ENCODE measurements at places on chromosomes 4 and X.
A peak's percentile ranks its signal among the peaks of the same experiment; 100 is the strongest.

DNA sequence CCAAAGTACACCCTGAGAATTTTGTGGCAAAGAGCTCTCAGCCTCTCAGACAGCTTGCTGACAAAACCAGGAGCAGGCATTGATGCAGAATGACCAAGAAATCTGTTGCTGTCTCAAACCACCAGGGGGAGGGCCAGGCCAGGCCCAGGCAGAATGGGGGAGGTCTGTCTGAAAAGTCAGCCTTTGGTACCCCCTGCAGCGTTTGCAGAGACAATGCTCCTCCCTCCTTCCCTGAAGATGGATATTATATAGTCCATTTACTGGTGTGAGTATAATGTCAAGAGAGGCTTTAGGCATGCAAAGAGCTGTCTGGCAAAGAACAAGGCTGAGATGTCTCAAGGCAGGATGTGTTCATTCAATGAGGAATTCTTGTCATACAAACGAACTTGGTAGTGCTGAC is 52.9 kb upstream of the TRPC5OS start:
- DNase-seq: no peak

DNA sequence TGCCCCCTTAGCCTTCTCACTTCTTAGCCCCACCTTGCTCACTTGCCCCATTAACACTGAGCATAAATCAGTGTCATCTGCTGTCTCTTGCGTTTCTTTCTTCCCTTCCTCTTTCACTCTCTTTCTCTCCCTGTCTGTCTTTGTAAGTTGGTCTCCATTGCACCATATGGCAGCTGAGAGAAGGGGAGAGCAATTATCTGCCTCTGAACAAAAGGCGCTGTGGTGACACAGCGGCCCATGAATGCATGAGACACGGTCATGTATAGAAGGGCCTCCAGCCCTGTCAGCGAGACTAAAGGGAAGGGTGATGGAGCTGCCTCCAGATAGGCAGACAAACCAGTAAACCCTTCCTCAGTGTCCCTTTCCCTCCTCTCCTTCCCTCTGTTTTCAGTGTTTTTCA is 88.8 kb upstream of the PCDH18 start:
- no peak for DNase-seq

GRCh38 chr4:22391551-22391950 is 124.3 kb downstream of the ADGRA3 start:
- DNase-seq: no peak

DNA sequence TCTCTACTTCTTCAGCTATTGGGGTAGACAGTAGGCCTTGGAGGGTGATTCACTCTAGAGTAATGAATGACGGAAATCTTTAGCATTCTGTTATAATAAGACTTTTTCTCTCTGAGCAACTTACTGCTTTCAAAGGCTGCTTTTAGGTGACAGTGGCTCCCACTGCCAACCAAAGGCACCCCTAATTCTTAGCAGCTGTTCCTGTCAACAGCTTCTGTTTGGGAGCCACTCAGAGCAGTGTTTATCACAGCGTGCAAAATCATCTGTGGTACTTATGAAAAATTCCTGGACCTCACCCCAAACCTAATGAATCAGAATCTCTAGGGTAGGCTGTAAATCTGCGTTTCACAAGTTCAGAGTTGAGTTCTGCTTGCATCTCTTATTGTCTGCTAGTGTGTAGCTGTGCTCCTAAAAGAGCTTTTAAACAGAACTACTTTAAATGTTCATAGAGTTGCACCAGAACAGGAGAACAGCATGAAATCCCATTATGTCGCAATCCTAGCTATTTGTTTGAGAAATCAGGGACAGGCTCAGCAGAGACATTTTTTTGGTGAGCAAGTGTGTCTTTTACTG is 52.8 kb upstream of the POU4F2 start:
- DNase-seq: peak; percentile 27

DNA sequence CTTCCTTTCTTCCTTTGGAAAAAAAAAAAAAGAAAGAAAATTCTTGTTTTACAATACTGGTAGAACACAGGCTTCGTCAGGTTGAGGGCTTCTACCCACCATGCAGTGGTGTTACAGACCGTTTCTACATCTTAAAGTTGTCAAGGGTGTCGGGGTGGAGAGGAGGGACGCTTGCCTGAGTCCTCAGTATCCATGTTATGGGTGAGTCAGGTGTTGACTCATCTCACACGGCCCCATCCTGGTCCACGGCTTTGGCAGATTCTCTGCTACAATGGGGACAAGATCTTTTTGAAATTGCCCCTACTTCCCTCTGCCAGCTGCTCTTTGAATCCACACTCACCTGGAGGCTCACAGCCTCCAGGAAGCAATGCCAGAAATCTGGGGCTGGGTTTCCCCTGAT is 310.3 kb upstream of the ZFP42 start:
- DNase-seq: no peak

- no peak for DNase-seq
Observed at GRCh38 chr4:16384576-16384975, 158.3 kb upstream of the TAPT1 start.

- DNase-seq: no peak
Observed at GRCh38 chr4:168551945-168552695, 55.3 kb downstream of the PALLD start.

DNA sequence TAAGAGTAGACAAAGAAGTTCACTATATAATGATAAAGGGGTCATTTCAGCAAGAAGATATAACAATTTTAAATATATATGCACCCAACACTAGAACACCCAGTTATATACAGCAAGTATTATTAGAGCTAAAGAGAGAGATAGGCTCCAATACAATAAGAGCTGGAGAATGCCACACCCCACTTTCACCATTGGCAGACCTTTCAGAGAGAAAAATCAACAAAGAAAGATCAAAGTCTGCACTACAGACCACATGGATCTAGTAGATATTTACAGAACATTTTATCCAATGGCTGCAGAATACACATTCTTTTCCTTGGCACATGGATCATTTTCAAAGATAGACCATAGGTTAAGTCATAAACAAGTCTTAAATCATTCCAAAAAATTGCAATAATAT is 479.7 kb upstream of the DIAPH2 start:
- DNase-seq: no peak

DNA sequence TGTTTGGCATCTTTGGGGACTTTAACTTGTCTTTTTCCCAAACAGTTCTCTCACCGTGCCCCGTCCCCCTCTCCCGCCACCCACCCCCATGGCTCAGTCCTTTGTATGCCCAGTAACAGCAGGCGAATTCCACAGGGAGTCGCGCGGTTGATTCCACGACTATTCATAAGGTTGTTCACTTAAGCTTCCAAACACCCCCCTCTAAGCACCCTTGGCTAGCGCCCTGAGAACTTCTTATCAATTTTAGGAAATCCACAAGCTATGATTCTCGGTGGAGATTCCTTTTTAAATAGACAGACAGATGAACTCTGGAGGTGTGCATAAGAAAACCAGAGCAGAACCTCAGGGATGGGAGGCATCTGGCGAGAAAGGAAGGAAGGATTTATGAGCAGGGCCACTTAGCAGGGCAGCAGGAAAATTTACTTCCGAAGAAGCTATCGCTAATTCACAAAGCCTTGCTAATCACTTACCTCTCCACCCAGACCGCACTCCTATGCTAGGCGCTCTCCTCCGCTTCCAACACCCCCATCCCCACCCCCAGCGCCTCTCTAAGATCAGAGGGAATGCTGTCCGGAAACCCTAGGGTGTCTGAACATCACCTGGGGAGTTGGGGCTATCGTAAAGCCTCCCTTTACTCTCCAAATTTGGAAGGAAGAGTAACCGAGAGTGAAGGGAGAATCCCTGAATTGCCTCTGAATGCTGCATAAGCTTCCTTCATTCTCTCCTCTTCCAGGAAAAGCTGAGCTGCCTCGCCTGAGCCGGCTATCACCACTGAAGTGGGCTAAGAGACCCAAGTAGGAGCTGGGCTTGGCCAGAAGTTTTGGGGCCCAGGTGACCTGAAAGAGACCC is 1.7 kb downstream of the UNC5C start:
- no peak for DNase-seq

DNA sequence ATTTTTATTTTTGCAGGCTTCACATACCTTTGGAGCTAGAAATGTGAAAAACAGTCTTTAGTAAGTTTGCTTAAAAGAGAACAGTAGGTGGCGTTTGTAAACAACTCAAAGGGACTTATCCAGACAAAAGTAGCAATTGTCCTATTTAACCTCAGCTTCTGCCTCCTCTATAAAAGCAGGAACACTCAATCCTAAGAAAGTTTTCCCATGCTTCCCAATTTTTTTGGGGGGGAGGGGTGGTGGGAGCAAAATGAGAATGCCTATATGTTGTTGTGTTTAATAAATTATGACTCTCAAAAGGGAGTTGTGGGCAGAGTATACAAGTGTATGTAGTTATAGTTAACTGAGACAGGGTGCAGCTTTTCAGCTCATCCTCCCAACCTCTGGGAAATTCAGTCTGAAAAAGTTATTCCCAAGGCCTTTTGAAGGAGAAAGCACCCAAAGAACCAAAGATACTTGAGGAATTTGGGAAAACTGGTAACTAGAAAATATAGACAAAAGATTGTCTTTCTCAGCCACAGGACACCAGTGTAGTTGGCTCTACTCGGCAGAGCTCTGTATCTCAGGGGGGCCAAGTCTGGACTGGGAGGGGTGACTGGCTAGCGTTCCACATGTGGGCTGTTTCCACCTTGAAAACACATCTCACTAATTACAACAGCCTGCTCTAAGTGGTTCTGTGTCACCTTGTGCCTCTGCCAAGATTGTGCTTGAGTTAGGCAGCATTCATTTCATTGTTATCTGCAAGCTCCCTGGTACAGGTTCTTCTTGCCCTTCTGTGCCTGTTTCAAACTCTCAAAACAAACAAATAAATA is 2.8 kb downstream of the SFRP2 start:
- no peak for DNase-seq

GRCh38 chr4:120071192-120071795 is 4.6 kb upstream of the MAD2L1 start:
- DNase-seq: no peak

DNA sequence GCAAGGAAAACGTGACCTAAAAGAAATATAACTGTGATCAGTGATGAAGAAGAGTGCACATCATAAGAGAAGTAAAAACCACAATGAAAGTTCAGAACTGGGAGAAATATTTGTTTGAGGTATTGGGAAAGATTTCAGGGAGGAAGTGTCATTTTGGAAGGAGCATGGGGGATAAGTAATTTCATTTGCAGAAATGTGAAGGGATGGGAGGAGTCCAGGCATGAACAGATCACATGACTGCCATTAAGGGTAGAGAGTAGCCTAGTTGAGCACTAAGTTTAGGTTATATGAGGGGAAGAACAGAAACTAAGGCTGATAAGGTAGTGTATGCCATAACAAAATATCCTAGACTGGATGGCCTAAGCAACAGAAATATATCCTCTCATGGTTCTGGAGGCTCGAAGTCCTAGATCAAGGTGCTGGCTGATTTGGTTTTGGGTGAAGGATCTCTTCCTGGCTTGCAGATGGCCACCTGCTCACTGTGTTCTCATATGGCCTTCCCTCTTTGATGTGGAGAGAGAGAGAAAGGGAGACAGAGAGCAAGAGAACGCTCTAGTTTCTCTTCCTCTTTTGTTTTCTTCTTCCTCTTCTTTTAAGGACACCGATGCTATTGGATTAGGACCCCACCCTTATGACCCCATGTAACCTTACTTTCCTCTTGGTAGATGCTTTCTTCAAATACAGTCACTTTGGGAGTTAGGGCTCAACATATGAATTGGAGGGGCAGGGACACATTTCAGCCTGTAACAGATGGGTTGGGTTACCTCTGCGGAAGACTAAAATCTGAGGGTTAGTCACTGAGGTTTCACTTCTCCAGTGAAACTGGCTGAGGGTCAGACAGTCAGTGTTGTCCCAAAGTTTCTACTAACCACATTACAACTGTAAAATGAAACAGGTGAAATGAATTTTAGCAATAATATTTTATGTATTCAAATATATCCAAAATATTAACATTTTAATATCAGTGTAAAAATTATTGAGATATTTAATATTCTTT is 77.9 kb downstream of the EGF start:
- peak; percentile 72 for DNase-seq

DNA sequence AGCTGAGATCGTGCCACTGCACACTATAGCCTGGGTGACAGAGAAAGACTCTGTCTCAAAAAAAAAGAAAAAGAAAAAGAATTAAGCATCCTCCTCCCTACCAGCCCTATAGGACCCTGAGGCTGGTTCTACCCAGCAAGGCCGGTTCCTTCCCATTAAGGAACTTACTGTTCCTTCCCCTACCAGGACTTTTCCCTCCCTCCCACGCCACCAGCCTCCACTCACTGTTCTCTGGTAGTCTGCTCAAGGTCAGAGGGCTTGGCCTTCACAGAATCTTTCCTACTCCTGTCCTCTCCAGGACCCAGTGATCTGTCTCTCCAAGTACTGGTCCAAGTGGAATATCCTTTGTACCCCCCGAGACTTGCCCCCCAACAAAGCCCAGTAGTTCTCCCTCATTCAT is 1.4 kb downstream of the GRIPAP1 start:
- DNase-seq: no peak

DNA sequence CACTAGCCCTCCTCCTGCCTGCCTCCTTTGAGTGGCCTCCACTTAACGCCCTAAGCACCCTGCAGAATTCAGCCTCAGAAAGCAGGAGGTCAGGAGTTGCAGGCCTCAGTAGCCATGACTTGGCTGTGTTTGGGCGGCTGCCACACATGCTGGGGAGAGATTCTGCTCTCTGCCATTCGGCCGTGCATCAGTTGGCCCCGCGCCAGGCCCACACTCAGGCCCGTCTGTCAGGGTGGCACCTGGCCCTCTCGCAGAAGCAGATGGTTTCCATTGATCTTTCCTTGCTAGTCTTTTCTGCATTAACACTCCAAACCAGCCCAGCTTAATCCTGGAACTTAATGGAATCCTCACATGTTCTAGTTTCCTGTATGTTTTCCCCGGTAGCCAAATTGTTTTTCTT is 30.7 kb upstream of the ATP6AP2 start:
- DNase-seq: no peak

GRCh38 chr4:76836860-76837562 is 60.9 kb downstream of the SOWAHB start:
- DNase-seq: no peak

DNA sequence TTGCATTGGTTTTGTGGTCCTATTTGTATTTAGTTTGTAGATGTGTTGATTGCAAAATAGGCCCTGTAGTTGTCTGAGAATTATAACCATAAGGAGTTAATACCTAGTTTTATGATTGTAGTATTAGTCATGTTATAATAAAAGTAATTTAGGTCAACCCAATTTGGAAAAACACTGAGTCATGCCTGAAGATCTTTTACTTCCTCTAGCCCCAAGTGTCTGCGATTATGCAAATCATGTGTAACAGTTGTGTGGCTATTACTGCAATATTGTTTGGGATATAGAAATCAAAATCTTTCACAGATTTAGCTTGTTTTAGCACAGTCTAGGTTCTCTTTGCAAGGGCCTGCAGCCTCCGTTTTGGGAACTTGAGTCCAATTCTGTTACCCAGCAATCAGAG is 12.6 kb downstream of the SRD5A3 start:
- DNase-seq: peak; percentile 17

DNA sequence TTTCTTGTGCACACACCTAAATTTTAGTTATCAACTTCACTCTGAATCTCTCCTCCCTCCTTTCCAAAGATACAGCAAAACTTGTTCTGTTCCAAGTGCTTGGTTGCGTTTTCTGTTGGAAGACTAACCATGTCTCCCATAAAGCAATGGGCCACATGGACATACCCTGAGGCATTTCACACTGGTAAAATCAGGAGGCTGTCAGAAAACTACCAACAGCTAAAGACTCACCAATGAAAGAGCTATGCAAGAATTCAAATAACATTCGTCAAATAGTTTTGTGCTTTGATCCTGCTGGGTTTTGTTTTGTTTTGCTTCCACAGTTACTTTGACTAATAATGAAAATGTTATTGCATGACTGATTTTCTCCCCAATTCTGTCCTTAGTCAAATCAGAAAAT is 46.0 kb downstream of the PHEX start:
- DNase-seq: no peak

- DNase-seq: no peak
Observed at GRCh38 chr4:165553221-165553810, 174.5 kb downstream of the CPE start.
